ENCODE measurements at places on chromosomes 4 and X.

DNA sequence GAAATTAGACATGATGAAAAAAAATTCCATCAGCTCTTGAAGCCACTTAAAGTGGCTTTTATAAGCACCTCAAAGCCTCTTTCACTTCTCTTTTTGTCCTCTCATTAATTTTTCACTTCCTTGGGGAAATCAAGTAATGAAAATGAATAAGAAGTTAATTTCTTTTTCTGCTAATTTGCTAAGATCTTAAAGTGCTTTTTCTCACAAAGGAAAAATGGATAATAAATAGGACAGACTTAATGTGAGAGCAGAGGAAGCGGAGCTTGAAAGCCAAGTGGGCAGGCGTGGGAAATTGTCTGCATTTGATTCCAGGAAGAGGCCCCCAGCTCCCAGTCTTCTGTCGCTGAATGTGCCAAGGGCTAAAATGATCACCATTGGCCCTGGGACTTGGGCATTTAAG, 28.6 kb downstream of the CDS1 start:
- DNase-seq: no peak

GRCh38 chr4:187304133-187304532, 580.5 kb upstream of the FAT1 start:
- DNase-seq: no peak

DNA sequence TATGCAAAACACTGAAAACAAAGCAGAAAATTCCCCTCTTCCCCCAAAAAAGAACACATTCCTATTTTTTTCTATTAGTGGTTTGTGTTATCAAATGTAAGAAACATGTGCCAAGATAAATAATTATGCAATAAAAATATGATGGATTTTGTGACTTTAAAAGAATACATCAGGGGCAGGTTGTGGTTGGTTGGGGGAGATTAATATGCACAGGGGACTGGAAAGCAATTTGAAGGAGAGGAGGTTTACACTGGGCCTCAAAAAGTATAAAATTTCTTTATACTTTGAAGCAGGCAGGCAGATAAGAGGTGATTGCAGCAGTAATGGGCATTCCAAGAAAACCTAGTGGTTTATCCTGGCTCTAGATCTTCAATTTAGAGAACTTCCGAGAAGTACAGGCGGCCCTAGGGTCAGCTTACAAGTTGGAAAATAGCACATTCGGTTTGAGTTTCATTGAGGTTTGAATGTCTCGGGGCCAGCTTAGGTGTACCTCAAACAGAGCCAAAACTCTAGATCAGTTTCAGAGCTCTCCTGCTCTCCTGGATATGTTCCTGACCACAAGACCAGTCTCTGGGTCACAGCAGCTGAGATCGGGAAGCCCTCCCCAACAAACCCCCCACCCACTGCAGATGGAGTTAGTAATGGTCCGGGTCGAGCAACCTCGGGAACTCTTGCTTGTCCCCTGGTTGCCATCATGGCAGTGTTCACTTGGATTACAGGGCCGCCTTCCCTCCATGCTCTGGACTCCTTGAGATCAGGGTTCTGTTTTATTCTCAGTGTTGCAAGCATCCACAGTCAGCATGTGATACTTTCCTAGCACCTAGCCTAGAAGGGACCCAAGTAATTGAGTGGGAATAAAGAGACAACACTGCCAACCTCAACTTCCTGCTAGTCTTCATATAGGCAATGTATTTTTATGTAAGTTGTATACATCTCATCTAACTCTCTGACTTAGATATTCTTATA, 112.1 kb upstream of the DDIT4L start:
- no peak for DNase-seq

GRCh38 chr4:30208731-30209435, 511.3 kb upstream of the PCDH7 start:
- no peak for DNase-seq
